Stimulated activated CD4-positive, alpha-beta T cell treated with anti-CD3 and anti-CD28 coated beads, Interleukin-4, amount 100 ng/mL, for 1 hour (primary cell): ENCODE measurements at places on chromosomes 1 and 21.

- DNase-seq = no peak
Observed at GRCh38 chr1:211369640-211370039, 43.0 kb downstream of the TRAF5 start.

- no peak for DNase-seq
Observed at GRCh38 chr1:226474443-226475141, 66.7 kb upstream of the PARP1 start.

GRCh38 chr1:156864796-156865195 is 4.1 kb downstream of the NTRK1 start:
- DNase-seq = no peak

DNA sequence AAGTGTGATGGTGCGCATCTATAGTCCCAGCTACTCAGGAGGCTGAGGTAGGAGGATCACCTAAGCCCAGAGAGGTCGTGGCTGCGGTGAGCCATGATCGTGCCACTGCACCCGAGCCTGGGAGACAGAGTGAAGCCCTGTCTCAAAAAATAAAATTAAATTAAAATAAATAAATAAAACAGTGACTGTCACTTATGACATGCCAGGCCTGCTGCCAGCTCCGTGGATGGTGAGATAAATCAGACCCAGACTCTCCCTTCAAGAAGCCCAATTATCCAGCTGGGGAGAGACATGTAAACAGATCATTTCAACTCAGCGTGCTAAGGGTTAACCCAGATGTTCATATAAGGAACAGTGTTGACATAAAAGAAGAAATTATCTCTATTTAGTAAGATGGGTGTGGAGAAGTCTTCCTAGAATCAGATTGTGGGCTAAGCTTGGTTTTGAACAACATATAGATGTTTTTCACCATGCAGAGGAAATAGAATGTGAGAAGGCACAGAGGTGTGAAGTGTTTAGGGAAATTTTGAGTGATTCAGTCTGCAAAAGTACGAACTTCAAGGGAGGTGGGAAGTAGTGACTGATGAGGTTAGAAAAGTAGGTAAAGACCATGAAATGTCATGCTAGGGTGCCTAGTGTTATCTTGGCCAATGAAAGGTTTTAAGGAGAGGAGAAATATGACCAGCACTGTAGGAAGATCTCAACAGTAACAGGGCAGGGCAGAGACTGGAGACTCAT is 18.3 kb downstream of the YARS1 start:
- DNase-seq = no peak

GRCh38 chr1:63593303-63593885 is at the start of gene PGM1:
TSS of gene PGM1 (plus strand) at chr1:63593411. CDS start at chr1:63593489, 78 bp downstream.
- DNase-seq = peak; percentile 78

DNA sequence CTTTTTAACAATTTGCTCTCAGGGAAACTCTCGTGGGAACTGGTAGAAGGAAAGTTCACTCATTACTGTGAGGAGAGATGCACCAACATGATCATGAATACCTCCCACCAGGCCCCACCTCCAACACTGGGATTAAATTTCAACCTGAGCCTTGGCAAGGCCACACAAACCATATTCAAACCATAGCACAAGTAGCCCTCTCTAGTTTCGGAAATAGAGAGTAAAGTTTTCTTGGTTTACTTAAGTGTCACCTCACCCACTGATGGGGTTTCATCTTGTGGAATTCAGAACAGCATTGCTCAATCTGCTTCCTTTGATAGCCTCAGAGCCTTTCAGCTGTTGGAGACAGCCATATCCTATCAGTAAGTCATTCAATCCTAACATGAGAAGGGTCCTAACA is 25.5 kb upstream of the CCSAP start:
- no peak for DNase-seq

GRCh38 chr1:212012034-212012740 is 23.2 kb downstream of the INTS7 start:
- DNase-seq = peak; percentile 60
